Stimulated activated CD8-positive, alpha-beta memory T cell treated with anti-CD3 and anti-CD28 coated beads, Interleukin-7, amount 100 ng/mL, for 1 hour (primary cell): ENCODE measurements at places on chromosomes 1 and 21.
A peak's percentile ranks its signal among the peaks of the same experiment; 100 is the strongest.

GRCh38 chr1:89483010-89483756 is 41.4 kb upstream of the LRRC8B start:
- peak; percentile 65 for DNase-seq

- DNase-seq = no peak
Observed at GRCh38 chr1:118896416-118896815, 91.7 kb downstream of the TBX15 start.

GRCh38 chr1:169261884-169262283 is 105.7 kb downstream of the NME7 start:
- no peak for DNase-seq

GRCh38 chr1:242870966-242871365 is 346.5 kb upstream of the PLD5 start:
- DNase-seq = no peak

DNA sequence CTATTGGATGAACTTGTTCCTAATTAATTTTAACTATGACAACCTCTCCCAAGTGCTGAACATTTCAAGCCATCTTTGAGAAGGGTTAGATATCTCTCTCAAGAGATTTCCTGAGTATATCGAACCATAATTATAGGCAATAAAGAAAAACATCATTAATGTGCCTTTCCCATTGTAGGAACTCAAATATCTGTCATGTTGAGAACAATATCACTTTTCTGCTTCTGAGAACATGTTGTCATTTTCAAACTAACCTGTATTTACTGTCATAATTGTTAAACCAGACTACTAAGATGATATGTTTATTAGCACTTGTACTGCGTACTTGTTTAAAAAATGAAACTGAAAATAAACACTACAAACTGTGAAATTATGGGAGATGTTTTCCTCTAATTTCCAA is 4.3 kb downstream of the EPS15 start:
- no peak for DNase-seq

DNA sequence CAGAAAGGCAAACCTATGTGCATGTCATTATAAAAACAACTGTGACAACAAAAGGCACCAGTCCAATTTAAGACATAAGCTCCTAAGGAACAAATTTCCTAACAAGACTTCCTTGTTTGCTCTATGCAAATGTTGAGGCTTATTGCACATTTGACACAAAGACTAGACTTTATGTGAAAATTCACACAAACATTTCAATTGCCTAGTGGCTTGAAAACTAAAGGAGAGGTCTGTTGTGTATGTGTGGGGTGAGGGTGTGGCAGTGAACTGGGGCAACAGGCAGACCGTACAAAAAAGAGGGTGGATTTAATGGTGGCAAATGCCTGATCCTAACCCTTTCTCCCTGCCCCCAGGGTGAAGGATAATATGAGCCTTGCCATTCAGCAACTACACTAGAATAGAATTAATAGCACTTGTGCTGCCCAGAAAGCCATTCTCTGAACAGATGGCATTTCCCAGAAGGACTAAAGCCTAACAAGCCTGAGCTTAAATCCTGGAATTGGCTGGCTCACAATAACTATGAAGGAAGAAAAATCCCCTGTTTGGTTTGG is 73.9 kb downstream of the GLUL start:
- no peak for DNase-seq

- DNase-seq = no peak
Observed at GRCh38 chr1:215704089-215704860, 137.2 kb downstream of the KCTD3 start.

- no peak for DNase-seq
Observed at GRCh38 chr1:47230692-47231300, 1.2 kb downstream of the TAL1 start.

DNA sequence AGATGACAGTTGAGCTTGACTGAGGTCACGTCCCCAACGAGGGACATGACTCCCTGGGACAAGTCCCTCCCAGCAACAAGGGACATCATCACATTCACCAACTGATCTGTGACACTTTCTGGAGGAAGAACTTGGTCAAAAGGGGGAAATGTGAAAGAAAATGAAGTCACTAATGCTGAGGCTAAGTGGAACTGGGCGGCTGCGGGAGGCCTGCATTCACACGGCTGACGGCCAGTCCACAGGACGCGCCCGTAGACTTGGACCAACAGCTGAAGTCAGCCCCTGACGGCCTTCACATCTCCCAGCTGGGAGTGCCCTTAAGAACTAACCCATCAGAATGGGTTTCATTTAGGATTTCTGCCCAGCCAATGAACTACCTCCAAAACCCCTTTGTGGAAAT is 26.6 kb downstream of the POFUT2 start:
- DNase-seq = no peak

GRCh38 chr1:61083807-61084440 is 1.6 kb downstream of the NFIA start:
- no peak for DNase-seq

- no peak for DNase-seq
Observed at GRCh38 chr1:243513726-243514491, 258.1 kb downstream of the SDCCAG8 start.

GRCh38 chr1:21875621-21876063 is 61.5 kb downstream of the HSPG2 start:
- DNase-seq = no peak

GRCh38 chr1:78092643-78093042 is 46.9 kb downstream of the GIPC2 start:
- DNase-seq = no peak

DNA sequence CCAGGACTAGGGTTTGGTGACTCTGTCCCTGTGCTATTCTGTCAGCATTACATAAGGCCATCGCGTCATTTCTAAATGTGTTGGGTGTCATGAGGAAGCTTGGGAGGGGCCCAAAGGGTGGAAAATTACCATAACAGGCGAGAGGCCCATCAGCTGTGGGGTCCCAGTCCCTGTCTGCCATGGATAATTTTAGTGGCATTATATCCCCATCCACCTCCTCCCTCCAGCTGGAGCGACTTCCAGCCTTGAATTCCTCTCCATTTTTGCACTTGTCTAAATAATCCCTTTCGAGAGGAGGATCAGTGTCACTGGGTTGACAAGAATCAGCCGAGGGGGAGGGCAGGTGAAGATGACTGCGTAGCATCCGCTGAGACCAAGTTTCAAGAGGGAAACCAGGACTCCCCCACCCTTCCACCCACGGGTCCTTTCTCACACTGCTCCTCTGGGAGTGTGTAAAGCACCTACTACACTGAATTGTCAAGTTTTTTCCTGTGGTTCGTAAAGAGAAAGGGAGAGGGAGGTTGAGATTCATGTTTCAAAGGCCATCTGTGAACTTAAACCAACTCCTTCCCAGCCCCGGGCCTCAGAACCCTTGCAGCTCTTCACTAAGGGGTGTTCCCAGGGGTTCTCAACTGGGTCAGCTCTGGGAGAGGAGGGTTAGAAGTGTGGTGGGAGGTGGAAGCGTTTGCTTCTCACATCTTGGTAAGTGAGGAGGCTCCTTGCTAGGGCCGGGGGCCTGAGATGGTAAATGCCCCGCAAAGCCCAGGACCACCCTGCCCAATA is 29.2 kb downstream of the VASH2 start:
- no peak for DNase-seq

- no peak for DNase-seq
Observed at GRCh38 chr1:173473599-173474011, 3.5 kb upstream of the PRDX6 start.

GRCh38 chr1:19353596-19353995 is 41.5 kb downstream of the SLC66A1 start:
- no peak for DNase-seq

DNA sequence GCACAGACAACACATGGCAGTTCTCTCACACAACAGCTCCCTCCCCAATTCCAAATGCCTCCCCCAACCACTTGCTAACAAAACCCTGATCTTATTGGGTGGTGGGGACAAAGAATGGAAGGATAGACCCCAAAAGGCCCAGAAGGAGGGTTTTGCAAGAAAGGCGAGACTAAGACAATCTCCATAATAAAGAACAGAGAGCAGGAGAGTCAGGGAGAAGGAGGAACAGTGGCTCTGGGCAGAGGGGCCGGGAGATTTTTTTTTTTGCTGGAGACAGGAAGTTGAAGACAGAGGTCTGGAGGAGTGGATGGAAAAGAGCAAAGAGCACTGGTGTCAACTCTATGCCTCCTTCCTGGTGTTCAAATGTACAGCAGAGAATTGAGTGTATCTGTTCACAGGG is 6.5 kb upstream of the C1QA start:
- DNase-seq = no peak

DNA sequence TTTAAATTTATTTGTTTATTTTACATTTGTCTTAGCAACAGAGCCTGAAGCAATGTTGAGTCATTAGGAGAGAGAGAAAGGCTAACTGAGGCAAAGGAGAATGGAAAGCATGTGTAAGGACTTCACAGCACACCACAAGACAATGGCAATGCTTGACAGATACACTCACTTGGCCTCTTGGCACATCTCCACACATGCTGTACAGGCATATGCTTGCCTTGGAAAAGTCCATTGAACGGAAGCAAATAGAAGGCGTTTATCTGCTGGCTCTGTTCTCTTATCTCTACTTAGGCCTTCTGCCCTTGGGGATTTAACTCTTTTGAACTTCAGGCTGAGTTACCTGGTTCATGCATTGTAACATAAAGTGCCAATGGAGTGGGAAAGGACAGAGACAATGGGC is 262.2 kb upstream of the POU3F1 start:
- DNase-seq = no peak

- DNase-seq = no peak
Observed at GRCh38 chr1:165632491-165632890, 1.5 kb downstream of the MGST3 start.

- DNase-seq = no peak
Observed at GRCh38 chr1:24090736-24091135, 21.2 kb downstream of the MYOM3 start.

GRCh38 chr21:42806509-42807140 is 72.7 kb downstream of the WDR4 start:
- no peak for DNase-seq

DNA sequence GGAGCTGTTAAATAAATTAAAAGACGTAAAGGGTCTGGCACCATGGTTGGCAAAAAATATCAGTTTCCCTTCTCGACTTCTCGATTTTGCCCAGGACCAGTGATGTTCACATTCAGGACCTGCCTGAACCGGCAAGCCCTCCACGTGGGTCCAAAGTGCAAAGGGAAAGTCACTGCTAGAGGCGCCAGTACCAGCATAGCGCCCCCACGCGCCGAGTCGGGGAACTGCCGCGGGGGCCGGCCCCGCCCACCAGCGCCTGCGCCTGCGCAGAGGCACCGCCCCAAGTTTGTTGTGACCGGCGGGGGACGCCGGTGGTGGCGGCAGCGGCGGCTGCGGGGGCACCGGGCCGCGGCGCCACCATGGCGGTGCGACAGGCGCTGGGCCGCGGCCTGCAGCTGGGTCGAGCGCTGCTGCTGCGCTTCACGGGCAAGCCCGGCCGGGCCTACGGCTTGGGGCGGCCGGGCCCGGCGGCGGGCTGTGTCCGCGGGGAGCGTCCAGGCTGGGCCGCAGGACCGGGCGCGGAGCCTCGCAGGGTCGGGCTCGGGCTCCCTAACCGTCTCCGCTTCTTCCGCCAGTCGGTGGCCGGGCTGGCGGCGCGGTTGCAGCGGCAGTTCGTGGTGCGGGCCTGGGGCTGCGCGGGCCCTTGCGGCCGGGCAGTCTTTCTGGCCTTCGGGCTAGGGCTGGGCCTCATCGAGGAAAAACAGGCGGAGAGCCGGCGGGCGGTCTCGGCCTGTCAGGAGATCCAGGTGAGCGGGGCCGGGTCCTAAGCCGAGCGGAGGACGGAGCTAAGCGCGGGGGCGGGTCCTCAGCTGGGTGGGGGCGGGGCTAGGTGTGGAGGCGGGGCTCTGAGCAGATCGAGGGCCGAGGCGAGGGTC is at the start of gene PINK1:
Gene PINK1, plus strand, starts transcription at position 269 of the 875 bp plus-strand sequence. Its CDS starts 91 bp downstream, at position 360.
- DNase-seq = peak; percentile 77
